ENCODE measurements at places on chromosomes 3 and 15. TPM values are rescaled to one million over a fixed set of nuclear protein-coding genes. Genes with fewer than 3 reads are reported as not detected.

The GOLGA6L7 gene
- not detected for total RNA-seq

- H3K4me1 ChIP-seq, result no peaks in the 10 kb centered on the region
- H3K4me3 ChIP-seq, result no peak overlapping the region
- no peaks in the 10 kb centered on the region for H3K36me3 ChIP-seq
Measured at GRCh38 chr3:127455541-127456450, 134.7 kb downstream of the TPRA1 start.

GRCh38 chr3:31979001-31979697, 1.9 kb downstream of the OSBPL10 start:
- peaks cover 5% of the 10 kb centered on the region for H3K36me3 ChIP-seq
- no peak for DNase-seq
- H3K4me3 ChIP-seq, result peak overlapping the region; percentile 66
- peak overlapping the region; percentile 55 for H3K27ac ChIP-seq
- peaks cover 36% of the 10 kb centered on the region for H3K27me3 ChIP-seq

- no peak for DNase-seq
- peaks cover 4% of the 10 kb centered on the region for H3K27me3 ChIP-seq
- H3K4me1 ChIP-seq, result peaks cover 70% of the 10 kb centered on the region
- no peaks in the 10 kb centered on the region for H3K36me3 ChIP-seq
Measured at GRCh38 chr15:90871139-90871715, 2.8 kb downstream of the FURIN start.

- DNase-seq, result no peak
- H3K27me3 ChIP-seq, result no peaks in the 10 kb centered on the region
- no peak overlapping the region for H3K27ac ChIP-seq
- H3K4me1 ChIP-seq, result peaks cover 6% of the 10 kb centered on the region
Measured at GRCh38 chr15:92610101-92610520, 45.5 kb downstream of the FAM174B start.

- no peak for DNase-seq
- H3K4me1 ChIP-seq, result peaks cover 4% of the 10 kb centered on the region
- no peaks in the 10 kb centered on the region for H3K36me3 ChIP-seq
Measured at GRCh38 chr3:189143771-189144170, 28.0 kb upstream of the TPRG1 start.

GRCh38 chr15:27826411-27826810, 272.7 kb downstream of the OCA2 start:
- H3K27ac ChIP-seq, result no peak overlapping the region
- no peak overlapping the region for H3K4me3 ChIP-seq
- no peak for DNase-seq
- H3K27me3 ChIP-seq, result peaks cover 12% of the 10 kb centered on the region
- no peaks in the 10 kb centered on the region for H3K4me1 ChIP-seq
- H3K36me3 ChIP-seq, result no peaks in the 10 kb centered on the region

DNA sequence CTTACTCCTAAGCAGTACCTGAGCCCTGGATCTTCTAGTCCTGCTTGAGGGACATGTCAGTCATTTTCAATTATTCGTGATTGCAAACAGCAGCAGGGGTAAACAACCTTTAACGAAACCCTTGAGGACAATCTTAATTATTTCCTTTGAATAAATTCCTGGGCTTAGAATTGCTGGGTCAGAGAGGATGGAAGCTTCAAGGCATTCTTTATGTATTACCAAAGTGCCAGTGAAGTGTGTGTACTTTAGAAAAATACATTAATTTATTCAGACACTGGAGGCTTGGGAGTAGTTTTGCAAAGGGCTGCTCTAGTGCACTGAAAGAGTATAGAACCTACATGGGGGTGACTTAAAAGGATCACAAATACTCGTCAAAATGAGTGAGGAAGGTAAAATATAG, 280.8 kb upstream of the LRRFIP2 start:
- DNase-seq, result no peak
- peaks cover 71% of the 10 kb centered on the region for H3K27me3 ChIP-seq
- no peak overlapping the region for H3K4me3 ChIP-seq
- H3K4me1 ChIP-seq, result no peaks in the 10 kb centered on the region
- no peak overlapping the region for H3K27ac ChIP-seq

DNA sequence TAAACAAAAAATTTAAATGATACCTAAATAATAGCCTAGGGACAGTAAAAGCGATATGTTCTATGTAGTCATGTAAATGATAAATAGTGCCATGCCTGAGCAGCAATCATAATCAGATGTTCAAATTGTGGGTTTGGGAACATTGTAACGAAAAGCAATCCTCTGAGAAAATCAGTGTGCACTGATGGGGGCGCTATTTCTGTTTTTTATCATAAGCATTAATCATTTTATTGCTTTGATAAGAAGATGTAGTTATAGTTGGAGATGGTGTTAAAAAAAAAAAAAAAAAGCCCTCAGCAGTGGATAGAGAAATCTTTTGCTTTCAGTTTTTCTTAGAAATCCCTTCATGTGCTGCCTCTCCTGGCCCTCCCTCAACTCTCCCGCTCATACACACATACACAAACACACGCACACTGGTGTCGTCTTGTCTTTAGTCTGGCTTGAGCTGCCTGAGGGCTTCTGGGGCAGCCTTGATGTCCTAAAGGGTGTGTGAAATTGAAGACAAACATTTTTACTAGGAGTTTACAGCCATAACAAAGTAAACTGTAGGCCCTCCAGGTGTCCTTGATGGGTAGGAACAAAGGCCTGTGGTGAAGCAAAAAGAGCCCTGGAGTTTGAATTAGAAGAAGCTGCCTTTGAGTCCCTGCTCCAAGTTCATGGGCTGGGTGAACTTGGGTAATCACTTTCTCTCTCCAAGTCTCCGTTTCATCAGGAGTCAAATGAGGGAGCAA, 428.1 kb downstream of the SOX2 start:
- no peak overlapping the region for H3K4me3 ChIP-seq
- H3K27ac ChIP-seq, result no peak overlapping the region
- peaks cover 20% of the 10 kb centered on the region for H3K27me3 ChIP-seq
- peaks cover 15% of the 10 kb centered on the region for H3K4me1 ChIP-seq

DNA sequence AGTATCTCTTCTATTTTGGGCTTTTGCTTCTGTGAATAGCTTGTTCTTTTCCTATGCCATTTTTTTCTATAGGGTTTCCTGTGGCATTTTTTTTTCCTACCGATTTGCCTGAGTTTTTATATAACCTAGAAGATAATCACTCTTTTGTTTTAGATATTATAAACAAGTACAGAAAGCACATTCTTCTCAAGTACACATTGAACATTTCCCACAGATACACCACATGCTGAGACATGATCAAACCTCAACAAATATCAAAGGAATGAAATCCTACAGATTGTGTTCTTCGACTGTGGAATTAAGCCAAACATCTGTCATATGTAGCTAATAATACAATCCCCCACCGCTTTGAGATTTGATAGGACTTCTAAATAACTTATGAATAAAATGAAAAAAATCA, 9.1 kb upstream of the FEM1B start:
- no peak overlapping the region for H3K4me3 ChIP-seq
- H3K27me3 ChIP-seq, result no peaks in the 10 kb centered on the region
- DNase-seq, result no peak
- H3K36me3 ChIP-seq, result no peaks in the 10 kb centered on the region
